ENCODE measurements at places on chromosomes 7 and 10.
A peak's percentile ranks its signal among the peaks of the same experiment; 100 is the strongest.

GRCh38 chr7:155223503-155223902 lies 74.2 kb upstream of the INSIG1 start:
- DNase-seq: no peak

- DNase-seq: peak; percentile 59
These were observed 24.8 kb upstream of the SLIT1 start for GRCh38 chr10:97210543-97210960.

DNA sequence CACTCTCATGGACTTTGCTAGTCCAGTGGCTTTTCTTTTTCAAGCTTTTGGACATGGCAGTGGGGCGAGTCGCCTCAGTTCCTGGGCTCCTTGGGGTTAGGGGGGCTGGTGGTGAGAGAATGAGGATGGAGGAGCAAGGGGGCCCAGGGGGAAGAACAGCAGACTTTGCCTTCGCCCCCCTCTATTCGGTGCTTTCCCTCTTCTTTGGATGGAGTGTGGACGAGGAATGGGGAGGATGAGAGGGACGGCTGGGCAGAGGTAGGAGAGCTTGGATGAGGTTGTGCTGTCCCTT lies 255 bp downstream of the MAGI2 start:
- no peak for DNase-seq

- DNase-seq: no peak
These were observed 249.1 kb upstream of the PITRM1 start for GRCh38 chr10:3421537-3422257.

DNA sequence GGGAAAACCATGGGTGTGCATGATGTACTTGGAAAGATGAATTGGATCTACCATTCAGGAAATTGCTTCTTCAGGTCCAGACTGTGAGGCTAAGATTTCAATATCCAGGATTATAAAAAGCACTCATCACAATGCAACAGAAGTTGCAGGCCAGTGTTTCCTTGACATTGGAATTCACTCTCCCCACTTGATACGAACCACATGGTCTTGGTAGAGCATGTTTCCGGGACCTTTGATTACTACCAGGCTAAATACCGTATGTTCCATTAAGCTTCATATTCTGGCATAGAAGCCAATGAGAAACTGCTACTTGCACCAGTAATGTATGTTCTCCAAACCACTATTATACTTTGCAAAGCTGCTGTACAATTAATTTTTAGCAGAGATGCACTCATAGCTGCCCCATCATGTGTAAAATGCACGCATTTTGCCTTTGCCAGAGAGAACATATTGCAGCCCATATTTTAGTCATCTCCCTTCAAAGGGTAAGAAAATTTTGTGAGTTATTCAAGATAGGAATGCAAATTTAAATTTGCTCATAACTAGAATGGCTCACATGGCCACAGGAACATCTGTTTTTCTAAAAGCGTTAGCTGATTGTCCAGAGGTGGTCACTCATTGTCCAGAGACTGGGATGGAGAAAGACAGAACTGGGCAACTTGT lies 8.1 kb downstream of the FRMD4A start:
- DNase-seq: no peak

DNA sequence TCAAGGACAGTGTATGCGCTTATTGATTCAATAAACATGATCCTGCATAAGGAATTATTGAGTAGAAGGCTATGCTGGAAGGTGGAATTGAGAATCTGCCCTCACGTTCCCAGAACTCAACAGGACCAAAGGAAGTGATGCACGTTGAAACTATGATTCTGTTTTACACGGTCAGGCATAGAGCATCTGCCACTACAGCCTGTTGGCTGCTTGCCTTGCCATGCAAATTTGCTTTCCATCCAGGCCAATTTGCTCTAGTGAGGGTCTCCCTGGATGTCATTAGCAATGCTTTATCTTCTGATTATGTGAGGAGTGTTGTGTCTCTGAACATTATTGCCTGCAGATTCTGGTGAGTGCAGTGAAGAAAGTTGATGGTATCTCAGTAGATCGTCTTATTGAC lies 132.9 kb downstream of the ADRA2A start:
- no peak for DNase-seq

- DNase-seq: no peak
These were observed 35.8 kb downstream of the SLC26A4 start for GRCh38 chr7:107696330-107696946.

DNA sequence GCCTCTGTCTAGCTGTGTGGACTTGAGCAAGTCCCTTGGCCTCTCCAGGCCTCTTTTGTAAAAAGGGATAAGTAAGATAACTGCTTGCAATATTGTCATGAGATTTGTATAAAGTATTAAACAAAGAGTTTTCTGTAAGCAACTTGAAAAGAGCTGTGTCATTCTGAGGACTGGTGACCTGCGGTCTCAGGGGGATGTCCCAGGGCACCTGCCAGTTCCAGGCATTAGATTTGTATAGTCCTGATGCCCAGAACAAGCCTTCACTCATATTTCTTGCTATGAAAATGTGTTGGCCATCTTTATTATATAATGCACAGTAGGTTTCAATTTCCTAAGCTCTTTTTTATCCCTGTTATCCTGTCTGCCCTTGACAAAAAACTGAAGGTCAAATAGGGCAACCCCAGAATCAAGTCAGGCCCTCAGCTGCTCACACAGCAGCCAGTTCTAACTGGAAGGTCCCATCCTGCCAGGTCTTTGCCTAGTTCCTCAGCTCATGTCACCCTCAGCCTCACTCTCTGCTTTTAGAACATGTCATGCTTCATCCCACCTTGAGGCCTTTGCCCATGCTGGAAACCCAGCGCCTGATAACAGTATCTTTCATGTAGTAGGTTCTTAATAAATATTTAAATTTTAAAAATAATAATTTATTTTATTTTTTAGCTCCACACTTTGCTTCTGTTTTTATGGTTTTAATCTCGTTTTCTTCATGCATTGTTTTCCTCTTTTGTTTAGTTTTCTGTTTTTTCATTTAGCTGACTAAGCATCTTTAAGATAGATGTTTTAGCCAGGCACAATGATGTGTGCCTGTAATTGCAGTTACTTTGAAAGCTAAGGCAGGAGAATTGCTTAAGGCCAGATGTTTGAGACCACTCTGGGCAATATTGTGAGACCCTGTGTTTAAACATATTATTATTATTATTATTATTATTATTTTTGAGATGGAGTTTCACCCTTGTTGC lies 87.5 kb upstream of the ZNF92 start:
- no peak for DNase-seq

DNA sequence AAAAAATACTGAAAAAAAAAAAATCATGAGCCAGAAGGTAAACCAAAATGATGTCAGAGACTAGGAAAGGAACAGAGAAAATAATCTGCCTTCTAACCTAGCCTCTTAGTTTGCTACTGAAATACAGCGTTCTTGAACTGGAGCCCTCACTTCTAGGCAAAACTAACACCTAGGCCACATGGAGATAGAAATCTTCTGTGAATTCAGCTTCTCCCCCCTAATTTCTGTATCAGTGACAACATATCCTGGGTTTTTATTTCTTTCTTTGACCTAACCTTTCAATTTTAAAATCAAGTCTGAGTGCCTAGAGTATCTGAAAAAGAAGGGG lies 100.1 kb upstream of the GLCCI1 start:
- DNase-seq: no peak

DNA sequence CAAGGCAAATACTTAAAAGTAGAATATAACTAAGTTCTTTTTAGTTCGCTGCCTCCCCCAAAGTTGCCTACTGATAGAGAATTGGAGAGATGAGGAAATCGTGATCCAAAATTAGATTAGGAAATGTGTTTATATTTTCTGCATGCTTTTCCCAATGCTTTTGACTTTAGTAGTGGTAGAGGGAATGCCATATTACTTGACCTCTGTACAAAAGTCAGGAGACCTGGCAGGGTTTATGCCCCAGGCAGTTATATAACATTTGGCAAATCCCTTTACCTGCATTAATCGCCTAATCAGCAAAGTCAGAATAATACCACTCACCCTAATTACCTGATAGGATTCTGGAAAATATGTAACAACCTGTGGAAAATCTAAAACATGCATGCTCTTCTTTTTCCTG lies 142.9 kb downstream of the ANKRD30A start:
- DNase-seq: no peak

GRCh38 chr7:151025924-151026671 lies 1.8 kb upstream of the ATG9B start:
- DNase-seq: no peak

DNA sequence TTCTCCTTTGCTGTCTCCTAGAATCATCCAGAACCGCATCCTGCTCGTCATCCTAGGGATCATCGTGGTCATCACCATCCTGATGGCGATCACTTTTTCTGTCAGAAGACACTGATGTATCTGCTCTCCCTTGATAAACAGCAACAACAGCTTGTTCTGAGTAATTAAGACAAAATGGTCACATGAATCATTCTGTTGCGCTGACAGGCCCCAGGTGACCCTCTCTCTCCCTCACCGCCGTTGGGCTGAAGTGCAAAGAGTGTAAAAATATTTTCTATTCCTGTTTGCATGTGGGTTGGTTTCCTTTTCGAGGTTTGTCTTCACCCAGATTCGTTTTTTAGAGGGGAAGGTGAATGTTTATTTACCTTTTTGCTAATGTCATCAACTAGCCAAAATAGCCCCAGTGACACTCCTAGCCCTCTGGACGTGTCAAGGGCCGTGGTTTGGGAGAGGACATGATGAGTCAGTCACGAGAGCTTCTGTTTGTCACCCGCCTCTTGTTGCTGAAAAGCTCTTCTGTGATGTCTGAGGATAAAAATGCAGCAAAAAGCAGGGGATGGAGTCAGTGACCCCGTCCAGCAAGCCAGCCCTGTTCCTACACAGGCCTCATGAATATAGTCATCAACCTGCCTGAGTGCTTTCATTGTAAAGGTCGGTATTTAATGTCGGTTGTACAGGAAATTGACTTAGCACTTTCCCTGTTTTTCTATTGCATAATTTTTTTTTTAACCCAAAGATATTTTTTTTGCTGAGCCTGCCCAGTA lies 134.6 kb upstream of the TCF7L2 start:
- DNase-seq: no peak

DNA sequence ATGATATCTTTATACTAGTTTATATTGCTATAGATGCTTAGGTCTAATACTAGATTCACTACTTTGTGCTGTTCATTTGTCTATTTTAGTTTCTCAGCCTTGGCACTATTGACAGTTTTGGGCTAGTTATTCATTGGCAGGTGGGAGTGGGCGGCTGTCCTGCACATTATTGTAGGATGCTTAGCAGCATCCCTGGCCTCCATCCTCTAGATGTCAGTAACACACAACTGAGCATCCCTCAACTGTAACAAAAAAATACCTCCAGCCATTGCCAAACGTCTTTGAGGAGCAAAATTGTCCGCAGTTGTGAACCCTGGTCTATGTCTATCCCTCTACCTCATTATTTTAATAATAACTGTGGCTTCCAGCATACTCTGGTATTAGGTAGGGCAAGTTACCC lies 34.4 kb upstream of the PNLIP start:
- DNase-seq: no peak

GRCh38 chr7:81361769-81362312 lies 408.0 kb downstream of the HGF start:
- DNase-seq: no peak

- no peak for DNase-seq
These were observed 484.0 kb upstream of the ZWINT start for GRCh38 chr10:56844978-56845529.

DNA sequence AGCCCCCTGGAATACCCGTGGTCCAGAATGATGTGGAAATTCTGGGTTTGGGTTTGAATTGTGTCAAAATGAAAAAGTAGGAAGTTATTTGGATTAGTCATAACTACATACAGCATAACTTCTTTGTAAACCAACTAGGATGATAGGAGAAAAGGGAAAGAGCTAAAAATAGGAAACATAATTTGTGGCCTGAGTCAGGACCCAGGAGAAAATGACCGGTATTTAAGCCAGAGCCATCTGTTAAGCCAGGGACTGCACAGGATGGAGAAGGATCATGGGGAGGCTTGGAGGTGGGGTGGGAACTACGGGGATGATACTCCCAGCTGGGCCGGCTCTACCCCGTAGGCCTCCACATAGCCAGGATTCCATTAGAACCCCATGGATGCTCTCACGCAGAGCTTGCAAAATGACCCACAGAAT lies 98.6 kb downstream of the MYOF start:
- DNase-seq: no peak

- DNase-seq: no peak
These were observed 1301.5 kb upstream of the SORCS1 start for GRCh38 chr10:108465871-108466641.

DNA sequence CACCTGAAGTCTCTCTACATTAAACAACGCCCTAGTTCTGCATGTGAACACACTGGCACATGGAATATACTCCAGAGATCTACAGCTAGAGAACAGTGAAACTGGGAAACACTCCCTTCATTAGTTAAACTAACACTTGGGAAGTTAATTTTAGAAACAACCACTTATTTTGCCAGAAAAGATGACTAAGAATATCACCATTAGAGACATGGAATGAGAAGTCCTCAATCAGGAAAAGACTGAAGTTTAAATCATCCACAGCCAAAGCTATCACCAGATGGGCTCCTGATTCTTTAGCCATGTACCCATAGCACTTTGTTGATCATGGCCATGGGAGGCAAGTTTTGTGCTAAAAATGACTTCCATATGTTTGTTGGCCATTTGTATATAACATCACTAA lies 719.5 kb downstream of the KCNMA1 start:
- DNase-seq: no peak

DNA sequence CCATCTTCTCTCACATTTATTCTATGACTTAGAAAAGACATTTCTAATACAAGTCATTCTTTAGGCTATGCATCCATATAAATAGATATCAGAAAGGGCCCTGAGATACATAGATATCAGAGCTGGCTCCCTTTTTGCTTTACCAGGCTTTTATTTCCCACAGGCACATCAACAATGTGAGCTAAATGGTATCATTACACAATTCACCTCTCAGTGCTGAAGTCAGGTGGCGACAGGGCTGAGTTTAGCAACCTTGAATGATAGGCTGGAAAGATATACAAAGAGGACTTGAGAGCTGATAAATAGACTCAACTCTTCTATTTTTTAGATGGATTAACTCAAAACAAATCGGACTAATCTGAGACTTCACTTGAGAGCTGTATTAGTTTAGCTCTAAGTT lies 189.2 kb upstream of the COL1A2 start:
- DNase-seq: no peak

DNA sequence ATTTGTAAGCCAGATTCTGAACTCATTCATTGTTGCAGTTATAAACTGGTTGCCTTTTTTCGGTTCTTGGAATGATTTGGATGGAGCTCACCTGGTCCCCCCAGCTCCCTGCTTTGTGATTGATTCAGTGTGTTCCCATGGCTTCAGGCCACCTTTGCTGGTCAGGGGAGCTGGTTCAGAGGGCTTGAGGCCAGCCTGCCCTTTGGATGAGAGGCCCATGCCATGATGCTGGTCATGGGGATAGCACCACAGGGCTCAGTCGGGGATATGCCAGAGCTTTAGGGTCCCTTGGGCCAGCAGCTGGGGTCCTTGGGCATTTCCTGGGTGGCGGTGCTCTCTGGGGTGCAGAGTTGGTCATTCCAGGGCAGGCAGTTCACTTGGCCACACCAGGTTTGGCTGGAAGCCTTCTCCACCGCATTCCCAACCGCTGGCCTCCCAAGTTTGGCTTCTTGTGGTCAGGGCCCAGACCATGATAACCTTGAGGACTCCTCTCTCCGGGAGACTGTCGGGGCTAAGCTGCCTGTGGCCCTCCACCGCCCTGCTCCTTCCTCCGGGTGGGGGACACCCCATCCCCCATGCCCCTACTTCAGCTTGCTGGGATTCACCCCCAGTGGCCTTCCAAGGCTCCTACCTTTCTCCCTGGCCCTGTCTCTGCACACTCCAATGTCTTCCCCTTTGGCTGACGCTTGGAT lies 65.1 kb downstream of the MGMT start:
- DNase-seq: no peak

Data from CD4-positive, alpha-beta T cell (primary cell).